ENCODE measurements at places on chromosomes 11 and 22. TPM values are rescaled to one million over a fixed set of nuclear protein-coding genes. Genes with fewer than 3 reads are reported as not detected.
A peak's percentile ranks its signal among the peaks of the same experiment; 100 is the strongest.

- DNase-seq, result no peak
These were observed 34.9 kb upstream of the PHOX2A start for GRCh38 chr11:72278905-72279304.

DNA sequence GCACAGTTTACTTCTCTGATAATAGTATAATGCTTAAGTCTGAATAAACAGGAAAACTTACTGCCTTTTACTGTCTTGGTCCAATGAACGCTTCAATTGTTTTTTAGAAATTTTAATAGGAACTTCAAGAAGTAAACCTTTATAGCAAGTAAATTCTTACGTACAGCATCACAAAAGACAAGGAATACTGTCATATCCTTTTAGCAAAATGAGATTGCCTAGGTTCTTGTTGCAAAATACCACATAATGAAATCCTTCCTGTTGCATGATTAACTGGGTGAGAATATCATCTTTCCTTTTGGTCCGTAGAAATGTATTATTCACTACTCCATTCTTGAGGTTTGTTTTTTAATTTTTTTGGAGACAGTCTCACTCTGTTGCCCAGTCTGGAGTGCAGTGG, 22.3 kb upstream of the HIKESHI start:
- no peak for DNase-seq

DNA sequence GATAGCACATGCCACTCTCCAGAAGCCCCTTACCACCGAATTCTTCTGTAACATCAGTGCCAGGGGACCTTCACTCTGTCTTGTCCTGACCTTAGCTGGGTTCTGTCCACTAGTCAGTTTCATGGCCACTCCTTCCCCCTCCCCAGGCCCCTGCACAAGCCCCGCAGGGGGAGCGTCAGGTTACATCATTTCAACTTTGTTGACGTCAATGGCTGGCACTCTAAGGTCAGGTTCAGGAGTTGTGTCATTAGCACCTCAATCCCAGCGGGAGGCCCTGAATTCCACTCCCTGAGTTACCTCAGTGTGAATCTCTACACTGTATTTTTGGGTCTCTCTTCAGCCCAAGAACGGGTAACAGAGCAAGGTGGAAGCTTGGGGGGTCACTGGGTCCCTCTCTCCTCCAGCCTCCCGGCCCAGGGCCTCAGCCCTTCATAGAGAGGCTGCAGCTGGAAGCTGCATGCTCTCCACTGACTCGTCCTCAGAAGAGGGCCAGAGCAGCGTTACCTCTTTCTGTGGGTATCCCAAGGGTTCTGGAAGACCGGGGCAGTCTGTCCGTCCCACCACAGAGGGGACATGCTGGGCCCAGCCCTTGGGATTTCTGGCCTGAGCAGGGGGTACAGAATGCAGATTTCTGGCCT, 10.3 kb downstream of the USH1C start:
- DNase-seq, result peak; percentile 66

DNA sequence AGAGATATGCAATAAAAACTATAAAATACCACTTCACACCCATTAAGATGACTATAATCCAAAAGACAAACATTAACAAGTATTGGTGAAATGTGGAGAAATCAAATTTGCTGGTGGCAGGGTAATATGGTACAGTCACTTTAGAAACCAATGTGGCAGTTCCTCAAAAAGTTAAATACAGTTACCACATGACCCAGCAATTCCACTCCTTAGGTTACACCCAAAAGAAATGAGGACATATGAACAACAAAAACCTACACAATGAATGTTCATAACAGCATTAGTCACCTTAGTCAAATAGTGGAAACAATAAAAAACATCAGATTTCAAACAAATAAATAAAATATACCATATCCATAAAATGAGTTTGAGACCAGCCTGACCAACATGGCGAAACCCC, 52.6 kb downstream of the RDX start:
- DNase-seq, result no peak

- DNase-seq, result no peak
These were observed 40.2 kb downstream of the ZNF195 start for GRCh38 chr11:3338569-3339339.

GRCh38 chr22:42310291-42311015, 40.0 kb upstream of the TCF20 start:
- peak; percentile 66 for DNase-seq

- peak; percentile 62 for DNase-seq
These were observed 38.4 kb downstream of the RPL27A start for GRCh38 chr11:8720868-8721608.

DNA sequence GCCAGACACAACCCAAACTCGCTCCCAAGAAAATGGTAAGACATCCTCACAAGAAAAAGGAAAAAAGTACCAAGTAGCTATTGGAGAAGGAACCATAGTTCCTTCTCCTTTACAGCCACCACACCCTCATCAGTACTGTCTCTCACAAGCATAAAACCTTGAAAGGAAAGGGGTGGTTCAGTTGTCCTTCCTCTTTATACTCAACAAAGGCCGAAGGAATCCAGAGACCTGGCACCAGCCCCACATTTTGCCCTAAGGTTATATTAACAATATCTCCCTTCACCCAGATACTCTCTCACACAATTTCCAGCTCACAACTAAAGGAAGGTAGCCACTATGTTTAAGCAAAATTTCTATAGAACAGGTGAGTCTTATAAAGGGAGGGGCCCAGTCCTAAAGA, 8.5 kb downstream of the FHIP1B start:
- DNase-seq, result no peak

GRCh38 chr11:71563406-71563805, 2.0 kb upstream of the KRTAP5-10 start:
- peak; percentile 82 for DNase-seq

DNA sequence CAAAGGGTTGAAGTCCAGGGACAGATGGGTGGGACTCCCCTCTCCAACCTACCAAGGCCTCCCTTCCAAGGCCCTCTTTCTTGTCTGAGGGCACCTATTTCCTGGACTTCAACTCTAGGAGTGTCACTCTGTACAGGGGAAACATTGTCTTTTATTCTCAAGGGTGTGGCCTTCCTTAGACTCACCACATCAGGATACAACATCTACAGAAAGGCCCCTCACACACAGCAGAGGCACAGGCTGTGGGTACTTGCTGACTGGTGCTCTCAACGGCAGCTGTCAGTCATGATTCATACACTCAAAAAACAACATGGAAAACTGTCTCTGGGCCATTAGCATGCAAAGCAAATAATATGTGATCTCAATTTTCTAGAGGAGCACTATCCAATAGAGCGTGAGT, 78.0 kb downstream of the RCN1 start:
- no peak for DNase-seq

- no peak for DNase-seq
These were observed 35.8 kb upstream of the ALX4 start for GRCh38 chr11:44345781-44346180.

DNA sequence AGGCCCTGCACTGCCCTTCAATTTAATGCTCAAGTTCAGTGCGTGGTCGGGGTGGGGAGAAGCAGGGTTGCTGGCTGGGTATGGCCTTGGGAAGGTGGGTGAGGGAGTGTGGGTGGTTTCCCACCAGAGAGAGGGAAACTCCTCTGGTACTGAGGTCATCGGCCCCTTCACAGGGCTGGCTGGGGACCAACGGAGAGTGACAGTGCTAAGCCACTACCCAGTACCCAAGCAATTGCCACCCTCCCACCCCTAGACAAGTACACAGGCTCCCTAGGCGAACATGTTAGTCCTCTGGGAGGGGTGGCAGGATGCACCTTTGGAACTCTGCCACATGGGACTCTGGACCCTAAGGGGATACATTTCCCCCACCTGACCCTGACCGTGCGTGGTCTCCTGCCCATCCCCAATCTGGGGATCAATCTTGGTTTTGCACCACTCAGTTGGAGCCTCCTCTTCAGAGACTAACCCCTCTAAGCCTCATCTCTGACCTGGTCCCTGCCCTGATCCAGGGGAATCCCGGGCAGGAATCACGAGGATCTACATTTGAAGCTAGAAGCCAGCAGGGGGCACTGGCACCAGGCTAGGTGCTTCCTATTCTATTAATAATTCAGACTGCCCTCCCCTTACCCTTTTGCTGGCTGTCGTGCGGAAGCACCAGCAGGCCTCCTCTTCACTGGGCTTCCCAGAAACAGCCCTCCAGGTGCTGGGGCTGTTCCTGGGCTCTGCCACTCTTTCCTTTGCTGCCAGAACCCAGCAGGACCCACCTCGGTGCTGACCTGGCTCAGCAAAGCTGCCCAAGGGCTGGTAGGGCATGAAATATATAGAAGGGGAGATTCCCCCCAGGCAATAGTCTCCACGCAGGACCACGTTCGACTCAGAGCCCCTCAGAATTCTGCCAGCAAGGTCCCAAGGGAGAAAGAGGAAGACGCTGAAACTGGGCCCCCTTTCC, 377.7 kb downstream of the TENM4 start:
- DNase-seq, result peak; percentile 84

DNA sequence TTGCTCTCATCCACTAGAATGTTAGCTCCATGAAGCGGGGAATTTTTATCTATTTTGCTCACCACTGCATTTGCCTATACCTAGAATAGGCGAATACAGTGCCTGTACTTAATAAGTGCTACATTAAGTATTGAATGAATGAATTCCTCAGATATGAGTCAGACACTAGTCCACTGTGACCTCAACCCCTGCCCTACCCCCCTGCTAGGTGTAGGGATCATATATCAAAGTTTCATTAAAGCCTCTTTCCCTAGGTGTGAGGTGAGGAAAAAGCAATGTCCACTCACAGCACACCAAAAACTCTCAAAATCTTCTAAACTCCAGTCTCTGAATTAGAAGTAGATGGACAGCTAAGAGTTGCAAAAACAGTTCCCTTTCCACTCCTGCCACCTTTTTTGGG, 9.8 kb upstream of the PSMA1 start:
- no peak for DNase-seq

GRCh38 chr11:126948563-126948962, 52.0 kb downstream of the KIRREL3 start:
- DNase-seq, result no peak

DNA sequence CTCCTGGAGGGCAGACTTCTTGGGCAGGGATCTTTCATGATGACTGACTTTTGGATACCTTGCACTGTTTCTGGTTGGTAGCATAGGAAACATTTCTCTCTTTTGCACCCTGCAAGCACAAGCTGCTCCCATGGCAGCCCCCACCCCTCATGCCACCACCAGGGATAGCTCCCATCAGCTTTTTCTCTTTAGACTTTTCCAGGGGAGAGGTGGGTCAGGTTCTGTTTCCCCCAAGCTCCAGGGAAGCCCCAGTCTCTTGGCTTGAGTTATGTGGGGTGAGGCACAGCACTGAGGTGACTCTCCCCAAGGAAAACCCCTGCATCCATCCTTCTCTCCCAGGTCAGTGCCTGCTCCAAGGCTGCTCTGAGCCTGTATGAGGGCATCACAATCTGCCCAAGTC, 22.5 kb downstream of the LRRC32 start:
- DNase-seq, result peak; percentile 29

- DNase-seq, result peak; percentile 88
These were observed 18.8 kb downstream of the CSNK1E start for GRCh38 chr22:38298312-38299005.

DNA sequence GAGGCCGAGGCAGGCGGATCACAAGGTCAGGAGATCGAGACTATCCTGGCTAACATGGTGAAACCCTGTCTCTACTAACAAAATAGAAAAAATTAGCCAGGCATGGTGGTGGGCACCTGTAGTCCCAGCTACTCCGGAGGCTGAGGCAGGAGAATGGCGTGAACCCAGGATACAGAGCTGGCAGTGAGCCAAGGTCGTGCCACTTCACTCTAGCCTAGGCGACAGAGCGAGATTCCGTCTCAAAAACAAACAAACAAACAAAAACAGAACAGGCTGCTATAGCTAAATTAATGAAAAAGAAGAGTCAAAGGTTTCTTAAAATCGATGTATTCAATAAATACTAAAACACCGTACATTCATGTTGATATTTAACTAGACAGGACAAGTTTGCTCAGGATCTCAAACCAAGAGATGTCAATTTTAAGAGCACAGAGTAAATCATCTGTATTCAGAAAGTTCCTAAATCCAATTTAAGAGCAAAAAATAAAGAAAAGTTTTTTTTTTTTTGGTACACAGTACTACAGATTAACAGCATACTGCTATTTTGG, 59.9 kb downstream of the NUP98 start:
- no peak for DNase-seq

DNA sequence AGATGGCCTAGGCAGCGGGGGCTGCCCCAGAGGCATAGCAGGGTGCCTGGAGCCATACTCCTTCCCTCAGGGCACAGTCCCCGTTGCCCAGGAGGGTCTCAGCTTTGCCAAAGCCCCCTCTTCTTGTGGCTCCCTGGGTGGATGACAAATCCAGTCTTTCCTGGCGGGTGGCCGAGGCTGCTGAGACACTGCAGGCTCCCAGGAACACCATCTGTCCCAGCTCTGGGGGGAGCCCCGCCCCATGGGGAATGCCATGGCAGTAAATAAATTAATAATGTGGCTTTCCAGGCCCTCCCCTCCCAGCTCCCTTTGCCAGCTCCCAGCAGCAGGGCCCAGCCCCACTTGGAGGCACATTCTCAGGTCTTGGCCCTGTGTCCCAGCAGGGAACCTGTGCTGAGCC, 45.0 kb downstream of the PDE2A start:
- DNase-seq, result no peak

DNA sequence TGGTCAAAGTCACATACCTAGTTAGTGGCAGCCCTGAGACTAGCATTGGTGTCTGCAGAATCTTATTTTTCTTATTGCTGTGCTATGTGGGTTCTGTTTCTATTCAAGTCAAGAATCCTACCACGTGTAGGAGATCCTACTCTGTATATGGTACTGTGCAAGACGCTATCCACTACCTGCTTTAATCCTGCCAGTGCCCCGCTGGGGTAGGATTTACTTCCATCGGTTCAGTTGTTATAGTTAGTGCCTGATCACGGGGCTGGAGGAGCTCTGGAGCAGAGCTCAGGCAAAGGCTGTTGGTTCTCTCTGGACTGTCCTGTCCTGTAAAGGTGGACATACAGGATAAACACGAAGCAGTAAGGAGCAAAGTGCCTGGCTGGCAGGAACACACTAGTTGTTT, 167.9 kb downstream of the NTM start:
- no peak for DNase-seq

DNA sequence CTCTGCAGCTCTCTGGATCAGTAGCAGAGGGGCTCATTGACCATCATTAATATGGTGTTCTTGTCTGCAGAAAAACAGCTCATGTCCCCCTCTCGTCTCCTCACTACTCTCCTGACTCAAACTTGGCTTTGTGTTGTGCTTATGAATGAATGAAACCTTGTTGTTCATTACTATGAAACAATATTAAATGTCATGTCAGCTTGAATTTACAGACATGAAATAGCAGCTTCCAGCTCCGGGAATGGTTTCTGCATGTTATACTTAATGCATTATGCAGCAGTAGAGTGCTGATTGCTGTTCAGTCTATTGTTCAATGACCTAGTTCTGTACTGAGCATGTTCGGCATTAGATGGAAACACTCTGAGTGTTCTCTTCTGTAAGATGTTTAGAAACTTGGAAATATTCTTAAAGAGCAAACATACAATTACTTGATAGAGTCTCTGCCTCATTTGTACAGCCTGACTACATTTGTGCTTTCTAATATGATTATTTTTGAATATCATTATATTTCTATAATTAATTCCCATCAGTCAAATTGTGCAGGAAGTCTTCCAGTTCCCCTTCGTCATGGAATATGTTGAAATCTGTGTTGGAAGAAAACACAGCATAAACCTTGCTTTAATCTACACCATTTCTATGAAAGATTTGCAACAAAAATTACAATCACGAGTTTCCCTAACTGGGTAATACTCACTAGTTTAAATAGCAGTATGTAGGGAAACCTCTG, 340.4 kb downstream of the SOX6 start:
- DNase-seq, result no peak

The CFAP300 gene
- total RNA-seq, result 5.2 TPM

The EFEMP2 gene
- total RNA-seq, result 64.8 TPM

The MTFP1 gene
- 28.9 TPM for total RNA-seq

The CDC42BPG gene
- 12.3 TPM for total RNA-seq

The MIOX gene
- total RNA-seq, result not detected

The MS4A3 gene
- total RNA-seq, result not detected

The SYCE3 gene
- total RNA-seq, result 0.91 TPM

The OR8G1 gene
- total RNA-seq, result not detected

The NDUFS8 gene
- 150 TPM for total RNA-seq

The MYBPC3 gene
- not detected for total RNA-seq
